Glutamatergic neuron (in vitro differentiated cells): ENCODE measurements at places on chromosomes 13 and 19.

GRCh38 chr13:74907788-74908187 lies 574.2 kb downstream of the TBC1D4 start:
- no peak for DNase-seq

DNA sequence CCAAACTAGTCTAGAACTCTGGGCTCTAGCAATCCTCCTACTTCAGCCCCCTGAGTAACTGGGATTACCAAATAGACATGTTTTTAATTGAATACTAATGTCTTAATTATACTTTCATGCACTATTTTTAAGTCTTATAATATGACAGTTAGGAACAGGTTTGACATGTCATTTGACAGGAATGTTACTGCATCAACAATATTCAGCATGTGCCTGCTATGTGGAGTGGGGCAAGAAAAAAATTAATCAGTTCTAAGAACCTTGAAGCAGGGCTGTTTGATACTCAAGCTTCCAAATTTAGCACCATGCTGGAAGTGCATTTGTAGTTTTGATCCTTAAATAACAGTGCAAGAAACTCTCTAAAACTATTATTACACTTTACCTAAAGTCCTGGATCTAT lies 265.3 kb downstream of the MZT1 start:
- no peak for DNase-seq

DNA sequence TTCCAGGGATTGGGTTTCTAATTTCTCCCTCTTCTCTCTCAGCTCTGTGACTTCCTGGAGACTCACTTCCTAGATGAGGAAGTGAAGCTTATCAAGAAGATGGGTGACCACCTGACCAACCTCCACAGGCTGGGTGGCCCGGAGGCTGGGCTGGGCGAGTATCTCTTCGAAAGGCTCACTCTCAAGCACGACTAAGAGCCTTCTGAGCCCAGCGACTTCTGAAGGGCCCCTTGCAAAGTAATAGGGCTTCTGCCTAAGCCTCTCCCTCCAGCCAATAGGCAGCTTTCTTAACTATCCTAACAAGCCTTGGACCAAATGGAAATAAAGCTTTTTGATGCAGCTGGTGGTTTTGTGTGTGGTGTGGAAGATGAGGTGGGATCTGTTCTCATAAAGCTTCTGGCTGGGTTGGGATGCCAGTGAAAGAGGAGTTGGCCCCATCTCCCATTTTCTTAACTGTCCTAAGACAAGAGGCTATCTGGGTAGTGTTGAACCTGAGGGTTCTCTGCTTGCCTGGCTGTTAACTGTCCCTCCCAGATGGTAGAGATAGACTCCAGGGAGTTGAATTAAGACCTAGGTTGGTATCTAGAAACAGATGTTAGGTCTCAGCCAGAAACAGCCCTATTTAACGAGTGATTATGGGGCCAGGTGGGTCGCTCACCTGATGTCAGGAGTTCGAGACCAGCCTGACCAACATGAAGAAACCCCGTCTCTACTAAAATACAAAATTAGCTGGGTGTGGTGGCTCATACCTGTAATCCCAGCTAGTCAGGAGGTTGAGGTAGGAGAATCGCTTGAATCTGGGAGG lies 1.6 kb downstream of the FTL start:
- DNase-seq: no peak

- DNase-seq: peak; percentile 100
Observed at GRCh38 chr19:49363268-49364082, at the start of gene DKKL1. Gene DKKL1, plus strand, starts transcription at chr19:49363877. Its CDS starts 122 bp downstream, at chr19:49363999.

- peak; percentile 45 for DNase-seq
Observed at GRCh38 chr19:39212375-39212742, 8.3 kb upstream of the SYCN start.

GRCh38 chr19:7916103-7916954 lies 1.7 kb downstream of the TGFBR3L start:
- DNase-seq: peak; percentile 68

GRCh38 chr13:79538757-79539156 lies 57.8 kb downstream of the NDFIP2 start:
- DNase-seq: no peak

- no peak for DNase-seq
Observed at GRCh38 chr19:8702350-8702749, 3.8 kb upstream of the ACTL9 start.

DNA sequence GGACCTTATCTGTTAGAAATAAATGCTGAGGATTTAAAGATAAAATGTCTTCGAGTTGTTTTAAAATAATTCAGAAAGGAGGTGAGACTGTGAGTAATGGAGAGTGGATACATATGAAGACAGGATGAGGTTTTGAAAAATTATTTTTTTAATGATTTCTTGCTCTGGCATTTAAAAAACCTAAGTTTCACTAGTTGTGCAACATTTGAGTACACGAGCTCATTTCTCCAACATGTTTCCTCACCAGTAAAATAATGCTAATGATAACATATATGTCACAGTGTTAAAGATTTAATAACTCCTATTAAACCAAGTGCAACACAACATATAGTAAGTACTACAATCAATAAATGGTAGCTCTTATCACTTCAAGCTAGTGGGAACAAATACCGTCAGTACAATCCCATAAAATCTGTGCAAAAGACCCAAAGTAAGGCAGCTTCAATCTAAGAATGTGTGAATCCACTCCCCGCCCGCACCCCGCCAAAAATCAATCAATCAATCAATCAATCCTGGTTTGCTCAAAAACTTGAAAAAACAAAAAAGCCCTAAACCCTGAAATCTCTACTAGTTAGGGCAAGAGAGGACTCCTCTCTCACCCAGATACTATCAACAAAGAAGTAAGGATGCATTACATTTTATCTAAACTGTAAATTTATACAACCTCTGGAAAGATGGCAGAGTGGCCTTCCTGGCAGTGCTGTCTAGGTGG lies 1.3 kb downstream of the ALG5 start:
- DNase-seq: no peak

- no peak for DNase-seq
Observed at GRCh38 chr19:4737955-4738600, 14.4 kb upstream of the DPP9 start.

GRCh38 chr13:35789335-35790165 lies 313.1 kb upstream of the MAB21L1 start:
- no peak for DNase-seq

GRCh38 chr19:6551607-6552450 lies 21.0 kb downstream of the TNFSF9 start:
- peak; percentile 69 for DNase-seq

DNA sequence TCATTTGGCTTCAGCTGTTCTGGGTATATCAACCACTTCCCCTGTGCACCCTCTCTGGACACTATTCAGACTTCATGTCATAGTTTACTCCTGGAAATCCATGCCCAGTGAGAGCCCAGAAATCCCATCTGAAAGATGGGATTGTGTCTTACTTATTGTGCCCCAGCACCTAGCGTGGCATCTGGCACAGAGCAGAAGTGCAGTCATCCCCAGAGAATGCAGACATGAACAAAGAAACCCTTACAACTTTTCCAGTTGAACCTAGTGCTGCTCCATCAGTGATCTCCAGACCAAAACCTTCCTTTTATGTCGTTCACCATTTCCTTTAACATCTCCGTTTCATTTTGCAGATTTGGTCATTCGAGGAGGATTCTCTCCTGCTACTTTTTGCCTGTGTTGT lies 60.6 kb downstream of the MBNL2 start:
- no peak for DNase-seq

DNA sequence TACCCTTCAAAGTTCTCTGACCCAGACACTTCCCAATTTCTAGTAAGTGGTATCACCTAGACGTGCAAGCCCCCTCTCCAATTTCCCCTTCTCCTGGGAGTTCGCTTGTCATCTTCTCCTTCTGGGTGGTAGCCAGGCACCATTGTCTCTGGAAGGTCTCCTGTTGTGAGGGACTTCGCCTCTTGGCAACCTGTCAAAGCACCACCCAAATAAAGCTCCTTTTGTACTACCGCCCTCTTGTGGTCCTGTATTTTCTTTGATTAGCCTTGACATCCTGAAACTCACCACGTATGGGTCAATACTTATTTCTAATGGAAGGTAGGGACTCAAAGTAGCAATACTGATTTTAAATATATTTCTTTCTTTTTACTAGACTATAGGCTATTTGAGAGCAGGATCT lies 8.2 kb downstream of the GPC5 start:
- no peak for DNase-seq

DNA sequence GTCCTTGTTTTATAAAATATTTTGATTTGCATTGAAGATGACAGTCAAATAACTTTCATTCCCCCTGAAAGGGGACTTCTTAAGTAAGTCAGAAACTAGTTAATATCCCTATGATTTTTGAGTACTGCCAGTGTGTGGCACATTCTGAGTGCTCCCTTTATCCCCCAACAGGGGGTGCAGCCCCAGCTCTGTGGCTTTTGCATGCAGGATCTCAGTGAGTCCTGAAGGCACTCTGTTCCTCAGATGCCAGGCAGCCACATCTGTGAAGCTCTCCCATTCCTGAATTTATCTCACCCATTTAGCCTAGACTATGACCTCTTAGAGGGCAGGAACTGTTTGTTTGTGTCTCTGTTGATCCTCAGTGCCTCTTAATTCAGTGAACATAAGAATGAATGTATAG lies 123.1 kb downstream of the CDK8 start:
- peak; percentile 60 for DNase-seq

DNA sequence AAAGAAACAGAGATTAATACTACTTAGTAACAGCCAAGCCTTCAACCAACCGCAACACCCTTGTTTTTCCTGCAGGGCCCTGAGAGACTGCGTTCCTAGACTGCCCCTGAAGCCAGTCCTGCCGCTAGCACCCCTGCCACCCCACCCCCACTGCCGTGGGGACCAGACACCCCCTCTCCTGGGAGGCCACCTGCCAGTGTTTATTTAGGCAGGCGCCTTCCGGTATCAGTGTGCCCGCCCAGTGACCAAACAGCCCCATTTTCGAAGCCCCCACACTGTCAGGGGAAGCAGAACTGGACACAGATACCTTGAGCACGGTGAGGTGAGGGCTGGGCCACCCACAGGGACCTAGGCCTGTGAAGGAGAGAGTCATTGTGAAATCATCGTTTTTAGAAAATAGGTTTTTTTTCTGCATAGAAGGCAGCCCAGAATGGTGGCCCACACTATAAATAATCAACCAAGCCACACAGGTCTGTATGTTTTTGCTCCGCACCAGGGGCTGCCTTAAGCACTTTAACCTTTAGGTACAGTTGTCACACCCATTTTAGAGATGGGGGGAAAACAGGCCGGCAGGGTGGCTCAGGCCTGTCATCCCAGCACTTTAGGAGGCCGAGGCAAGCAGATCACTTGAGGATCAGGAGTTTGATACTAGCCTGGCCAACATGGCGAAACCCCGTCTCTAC lies 3.5 kb upstream of the TLE5 start:
- DNase-seq: no peak

DNA sequence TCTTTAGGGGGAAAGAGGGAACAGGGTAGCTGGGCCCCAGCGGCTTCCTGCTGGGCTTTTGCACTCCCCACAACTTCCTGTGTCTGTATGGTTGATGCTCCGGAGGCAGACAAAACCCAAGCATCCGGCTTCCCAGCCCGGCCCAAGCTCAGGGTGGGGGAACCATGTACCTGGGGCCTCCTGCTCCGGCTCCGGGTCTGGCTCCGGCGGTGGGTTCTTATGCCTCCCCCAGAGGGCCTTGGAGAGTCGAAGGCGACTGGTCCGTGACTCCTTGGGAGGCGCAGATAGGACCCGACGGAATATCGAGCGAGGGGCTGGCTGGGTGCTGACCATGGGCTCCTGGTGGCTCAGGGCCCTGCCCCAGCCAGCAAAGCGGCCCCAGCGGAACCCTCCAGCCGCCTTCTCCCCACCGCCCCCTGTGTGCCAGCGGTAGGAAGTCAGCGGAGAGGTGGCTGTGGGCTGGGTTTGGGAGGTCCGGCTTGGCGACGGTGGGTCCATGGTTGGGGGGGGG lies 428 bp downstream of the RASAL3 start:
- DNase-seq: no peak

- DNase-seq: no peak
Observed at GRCh38 chr13:43934273-43934672, 54.6 kb downstream of the LACC1 start.

DNA sequence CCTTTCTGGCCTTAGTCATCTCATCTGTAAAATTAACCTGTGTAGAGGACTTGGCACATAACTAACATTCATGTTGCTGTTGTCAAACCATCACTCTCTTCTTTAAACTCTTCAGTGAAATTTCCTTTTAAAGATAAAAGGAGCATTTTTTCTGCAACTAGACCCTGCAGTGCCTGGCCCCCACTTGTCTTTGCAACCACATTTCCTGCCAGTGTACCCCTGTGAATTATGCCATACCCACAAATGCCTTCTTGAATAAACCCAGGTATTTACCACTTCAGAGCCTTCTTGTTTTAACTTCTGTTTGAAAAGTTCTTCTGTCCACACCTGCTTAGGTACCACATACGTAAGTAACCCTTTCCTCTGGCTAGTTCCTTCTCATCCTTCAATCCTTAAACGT lies 118.8 kb downstream of the CDK8 start:
- DNase-seq: no peak

DNA sequence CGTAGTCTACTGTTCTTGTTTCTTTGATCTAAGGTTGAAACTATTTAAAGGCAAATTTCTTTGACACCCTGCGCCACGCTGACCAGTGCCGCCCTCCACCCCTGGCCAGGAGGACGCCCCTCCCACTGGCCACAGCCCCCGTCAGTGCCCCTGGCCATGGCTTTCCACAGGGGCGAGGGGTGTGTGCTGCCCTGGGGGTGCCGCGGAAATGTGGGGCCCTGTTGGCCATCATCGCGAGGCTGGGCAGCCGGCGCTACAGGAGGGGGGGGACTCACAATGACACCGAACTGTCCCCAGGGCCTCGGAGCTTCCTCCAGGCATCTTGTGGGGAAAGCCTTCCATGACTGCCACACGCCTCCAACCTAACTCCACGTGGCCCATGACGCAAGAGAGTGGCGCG lies 10.9 kb downstream of the SHC2 start:
- DNase-seq: no peak

DNA sequence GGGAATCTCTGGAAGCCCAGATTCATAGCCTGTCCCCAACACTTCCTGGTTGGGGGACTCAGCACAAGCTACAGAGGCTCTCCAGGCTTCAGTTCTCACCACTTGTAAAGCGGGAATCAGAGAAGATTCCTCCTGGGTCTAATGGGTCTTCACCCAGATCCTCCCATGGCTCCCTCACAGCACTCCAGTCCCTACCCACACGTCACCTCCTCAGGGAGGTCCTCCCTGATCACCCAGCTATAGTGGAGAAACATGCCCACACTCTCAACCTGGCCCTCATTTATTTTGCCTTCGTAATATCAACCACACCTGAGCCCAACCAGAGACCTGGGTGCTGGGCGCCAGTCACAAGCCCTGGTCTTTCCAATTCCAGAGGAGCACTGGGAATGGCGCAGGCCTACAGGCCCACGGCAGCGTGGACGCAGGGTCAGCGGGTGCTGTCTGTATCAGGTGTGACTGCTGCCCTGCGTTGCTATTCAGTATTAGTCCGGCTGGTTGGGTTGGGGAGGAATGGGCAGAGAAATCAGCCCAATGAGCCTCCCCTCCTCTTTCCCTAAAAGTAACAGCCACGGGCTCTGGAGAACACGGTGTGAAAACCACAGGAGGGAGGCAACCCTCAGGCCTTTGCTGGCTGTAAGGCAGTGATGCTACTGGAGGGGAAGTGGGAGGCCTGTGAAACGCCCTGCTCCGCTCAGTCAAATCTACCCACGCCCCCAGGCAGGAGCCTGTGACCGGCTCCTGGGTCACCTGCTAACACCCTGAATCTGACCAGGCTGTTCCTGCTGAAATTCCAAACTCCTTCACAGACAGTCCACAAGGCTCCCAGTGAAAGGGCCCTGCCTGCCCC lies 5.2 kb downstream of the AKT2 start:
- no peak for DNase-seq
